Fibroblast of skin of left quadriceps (primary cell): ENCODE measurements at places on chromosomes 16 and 17.

DNA sequence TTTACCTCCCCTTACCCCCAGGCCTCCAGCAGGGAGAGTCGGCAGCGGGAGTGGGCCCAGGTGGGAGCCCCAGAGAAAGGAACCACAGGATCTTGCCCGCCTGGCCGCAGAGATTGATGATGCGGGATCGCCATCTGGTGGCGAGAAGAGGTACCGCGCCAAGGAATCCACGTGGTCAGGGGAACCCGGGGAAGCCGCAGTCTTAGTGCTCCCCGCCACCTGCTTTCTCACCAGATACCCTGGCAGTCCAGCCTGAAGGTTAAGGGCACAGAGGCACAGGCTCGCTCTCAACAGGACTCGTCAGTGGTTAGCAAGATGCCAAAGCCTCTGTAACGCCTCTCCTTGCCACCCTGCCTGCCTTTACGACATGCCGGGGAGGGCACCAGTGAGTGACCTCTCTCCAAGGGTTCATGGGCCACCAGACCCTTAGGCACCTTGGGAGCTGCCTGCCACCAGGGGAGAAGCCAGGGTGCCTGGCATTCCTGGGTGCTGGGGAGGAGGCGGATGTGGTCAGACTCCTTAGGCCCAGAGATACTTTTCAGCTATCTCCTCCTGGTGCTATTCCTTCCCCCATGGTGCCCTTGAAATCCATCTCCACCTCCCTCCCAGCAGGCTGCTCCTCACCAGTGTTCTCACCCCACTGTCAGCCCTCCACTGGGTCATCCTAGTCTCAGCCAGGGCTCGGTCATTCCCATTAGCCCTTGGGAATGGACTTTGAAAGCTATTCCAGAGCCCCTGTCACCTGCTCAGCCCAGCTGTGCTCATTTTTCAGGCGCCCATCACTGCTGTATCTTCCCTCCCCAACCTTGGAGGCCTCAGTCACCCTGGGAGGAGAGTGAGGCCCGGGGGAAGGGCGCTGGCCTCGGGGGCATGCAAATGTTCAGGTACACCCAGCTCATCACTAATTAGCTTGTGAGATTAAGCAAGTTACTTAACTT lies 5.5 kb upstream of the RHBDF2 start:
- DNase-seq, result no peak

- no peak for DNase-seq
These were observed 18.7 kb upstream of the FOXF1 start for GRCh38 chr16:86491640-86492023.

- DNase-seq, result no peak
These were observed 18.2 kb upstream of the KRT20 start for GRCh38 chr17:40903129-40903847.

DNA sequence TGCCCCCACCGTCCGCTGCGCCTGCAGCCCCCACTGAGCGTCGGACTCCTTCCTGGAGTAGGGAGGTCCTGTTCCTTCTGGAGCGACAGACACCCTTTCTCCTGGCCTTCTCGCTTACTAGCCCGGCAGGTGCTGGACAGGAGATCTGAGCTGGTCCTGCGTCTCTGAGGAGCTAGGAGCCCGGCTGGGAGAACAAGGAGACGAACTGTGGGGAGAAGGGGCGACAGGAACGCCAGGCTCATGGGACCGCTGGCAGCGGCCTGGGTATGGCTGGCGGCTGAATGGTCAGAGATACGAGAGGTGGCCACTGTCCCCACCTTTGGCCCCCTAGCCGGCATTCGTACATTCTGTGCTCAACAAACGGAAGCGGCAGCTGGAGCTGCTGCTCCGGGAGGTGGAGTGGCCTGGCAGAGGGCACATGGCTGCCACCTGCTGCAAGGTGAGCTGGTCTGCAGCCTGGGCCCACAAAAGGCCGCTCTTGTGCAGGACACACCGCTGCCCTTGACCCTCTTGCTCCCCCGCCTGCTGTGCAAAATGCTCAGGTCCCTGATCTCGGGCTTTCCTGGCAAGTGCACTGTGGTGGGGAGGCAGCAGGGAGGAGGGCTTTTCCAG lies 2066.7 kb downstream of the TP53TG3F start:
- DNase-seq, result no peak

- DNase-seq, result no peak
These were observed 8.8 kb downstream of the CDK5R1 start for GRCh38 chr17:32495359-32496231.

GRCh38 chr17:65609749-65610148 lies 48.3 kb upstream of the AXIN2 start:
- no peak for DNase-seq

DNA sequence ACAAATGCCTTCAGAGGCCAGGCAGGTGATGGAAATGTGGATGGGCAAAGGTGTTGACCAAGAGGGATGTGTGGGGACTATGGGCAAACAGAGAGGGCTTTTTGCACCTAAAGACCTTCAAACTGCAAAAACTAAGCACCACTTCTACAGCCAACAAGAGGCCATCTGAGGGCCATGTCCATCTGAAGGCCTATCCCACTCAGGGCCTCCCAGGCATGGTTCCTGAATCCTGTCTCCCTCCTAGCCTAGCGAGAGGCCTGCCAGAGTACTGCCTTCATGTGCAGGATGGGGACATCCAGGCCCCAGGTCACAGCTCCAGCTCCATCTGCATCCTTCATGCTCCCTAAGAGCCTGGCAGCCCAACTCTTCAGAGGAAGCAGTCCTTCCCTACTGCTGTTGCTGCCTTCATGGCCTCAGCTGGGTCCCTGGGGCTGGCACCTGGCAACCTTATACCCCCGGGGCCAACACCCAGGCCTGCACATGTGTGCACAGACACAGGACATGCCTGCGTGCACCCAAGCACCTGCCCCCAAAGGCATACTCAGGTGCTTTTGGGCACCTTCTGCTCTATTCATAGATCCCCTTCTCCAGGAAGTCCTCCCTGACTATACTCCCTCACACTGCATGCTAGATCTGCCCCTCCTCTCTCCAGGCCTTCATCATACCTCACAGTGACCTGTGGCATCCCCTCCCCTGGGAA lies 95.2 kb downstream of the C16orf78 start:
- DNase-seq, result no peak

- no peak for DNase-seq
These were observed 12.6 kb downstream of the CACNG1 start for GRCh38 chr17:67056746-67057490.

- DNase-seq, result no peak
These were observed 5.7 kb upstream of the CX3CL1 start for GRCh38 chr16:57366544-57367040.

- DNase-seq, result no peak
These were observed 51.2 kb upstream of the CHMP6 start for GRCh38 chr17:80940171-80941123.

DNA sequence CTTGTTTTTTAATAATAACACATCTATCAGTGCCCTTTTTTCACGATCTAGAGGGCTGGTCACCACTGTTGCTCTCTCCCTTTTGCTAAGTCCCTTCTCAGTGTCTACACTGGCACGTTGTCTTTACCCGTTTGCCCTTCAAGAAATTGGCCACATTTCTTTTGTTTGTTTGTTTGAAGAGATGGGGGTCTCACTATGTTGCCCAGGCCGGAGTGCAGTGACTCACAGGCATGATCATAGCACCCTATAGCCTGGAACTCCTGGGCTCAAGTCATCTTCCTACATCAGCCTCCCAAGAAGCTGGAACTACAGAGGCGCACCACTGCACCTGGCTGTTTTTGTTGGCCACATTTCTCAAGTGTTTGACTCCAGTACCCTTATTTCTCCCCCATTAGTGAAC lies 138.0 kb upstream of the AXIN2 start:
- DNase-seq, result no peak

DNA sequence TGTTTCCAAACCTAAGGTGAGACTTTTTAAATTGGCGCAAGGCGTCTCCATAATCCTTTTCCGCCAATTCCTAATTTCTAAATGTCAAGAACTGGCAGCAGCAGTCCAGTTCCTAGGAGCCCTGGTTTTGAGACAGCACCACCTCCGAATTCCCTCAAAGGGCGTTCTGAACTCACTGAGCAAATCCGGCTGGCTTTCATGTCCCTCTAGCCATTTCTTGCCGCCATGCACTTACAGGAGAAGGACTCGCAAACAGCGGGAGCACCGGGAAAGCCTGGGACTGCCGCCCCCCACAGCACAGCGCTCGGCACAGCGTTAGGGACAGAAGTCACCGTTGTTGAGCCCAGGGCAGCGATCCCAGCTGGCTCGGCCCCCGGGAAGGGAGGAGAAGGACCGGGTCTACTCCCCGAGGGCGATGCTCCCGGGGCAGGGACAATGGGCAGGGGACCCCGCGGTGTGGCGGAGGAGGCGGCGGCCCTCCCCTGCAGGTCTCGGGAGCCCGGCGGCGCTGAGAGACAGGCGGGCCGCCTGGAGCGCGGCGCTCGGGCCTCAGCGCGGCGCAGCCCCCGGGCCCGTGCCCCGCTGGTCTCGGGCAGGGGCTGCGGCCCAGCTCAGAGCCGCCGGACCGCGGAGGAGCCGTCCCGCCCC lies 545 bp downstream of the ARHGAP17 start:
- DNase-seq, result no peak

DNA sequence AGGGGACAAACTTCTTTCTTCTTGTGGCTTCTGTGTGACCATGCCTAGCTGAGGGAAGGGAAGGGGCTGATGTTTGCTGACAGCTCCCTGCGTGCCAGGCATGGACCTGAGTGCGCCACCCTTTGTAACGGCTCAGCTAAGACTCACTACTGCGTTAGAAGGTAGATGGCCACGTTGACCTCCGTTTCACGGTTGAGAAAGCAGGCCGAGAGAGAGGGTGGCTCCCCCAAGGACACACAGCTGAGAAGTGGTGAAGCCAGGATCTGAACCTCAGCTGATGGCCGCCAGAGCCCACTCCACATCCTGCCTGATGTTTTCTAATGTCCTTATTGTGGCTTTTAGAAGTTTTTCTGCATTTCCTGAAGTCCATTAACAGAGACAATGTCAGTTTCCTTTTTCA lies 45.1 kb downstream of the RGS9 start:
- DNase-seq, result no peak

DNA sequence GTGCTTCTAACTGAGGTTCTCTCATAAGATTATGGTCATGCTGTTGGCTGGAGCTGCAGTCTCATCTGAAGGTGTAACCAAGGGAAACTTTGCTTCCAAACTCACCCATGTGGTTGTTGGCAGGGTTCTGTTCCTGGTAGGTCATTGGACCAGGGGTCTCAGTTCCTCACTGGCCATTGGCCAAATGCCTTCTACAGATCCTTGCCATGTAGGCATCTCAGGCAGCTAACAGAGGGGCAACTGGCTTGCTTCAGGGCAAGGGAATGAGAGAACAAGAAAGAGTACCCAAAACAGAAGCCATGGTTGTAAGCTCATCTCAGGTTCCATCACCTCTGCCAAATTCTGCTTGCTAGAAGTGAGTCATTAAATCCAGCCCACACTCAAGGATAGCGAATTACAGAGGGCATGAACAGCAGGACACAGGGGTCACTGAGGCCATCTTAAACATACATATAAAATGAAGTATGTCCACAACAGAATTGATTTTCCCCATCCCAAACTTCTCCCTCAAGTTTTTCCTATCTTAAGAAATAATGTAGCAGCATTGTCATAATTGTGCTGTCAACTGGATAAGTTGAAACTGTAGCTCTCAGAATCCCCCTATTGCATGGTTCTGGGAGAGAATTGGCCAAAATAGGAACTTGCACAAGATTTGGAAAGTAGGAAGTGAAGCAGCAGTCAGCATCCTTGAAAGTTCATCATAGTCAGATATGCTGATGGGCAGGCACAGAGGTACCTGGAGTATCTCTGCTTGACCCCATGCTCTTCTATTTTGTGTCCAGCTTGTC lies 42.4 kb upstream of the CES5A start:
- DNase-seq, result no peak

- no peak for DNase-seq
These were observed 96.5 kb downstream of the ABCC1 start for GRCh38 chr16:16045879-16046278.

GRCh38 chr17:9467518-9467917 lies 108.1 kb downstream of the STX8 start:
- DNase-seq, result no peak

DNA sequence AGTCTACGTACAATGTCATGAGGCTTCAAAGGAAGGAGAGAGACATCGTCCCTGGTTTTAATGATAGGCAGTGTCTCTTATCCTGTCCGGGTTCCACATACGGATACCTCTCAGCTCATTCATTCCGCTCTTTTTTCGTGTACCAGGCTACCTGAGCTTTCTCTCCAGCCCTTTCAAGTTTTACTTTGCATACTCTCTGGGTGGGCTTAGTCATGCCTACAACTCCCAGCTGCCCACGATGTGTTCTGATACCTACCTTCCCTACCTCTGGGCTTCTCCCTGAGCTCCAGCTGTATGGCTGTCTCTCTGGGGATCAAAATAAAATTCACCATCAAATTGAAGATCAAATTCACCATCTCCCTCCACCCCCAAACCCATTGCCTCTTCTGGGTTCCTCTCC lies 354.0 kb upstream of the EEF2KMT start:
- DNase-seq, result no peak

DNA sequence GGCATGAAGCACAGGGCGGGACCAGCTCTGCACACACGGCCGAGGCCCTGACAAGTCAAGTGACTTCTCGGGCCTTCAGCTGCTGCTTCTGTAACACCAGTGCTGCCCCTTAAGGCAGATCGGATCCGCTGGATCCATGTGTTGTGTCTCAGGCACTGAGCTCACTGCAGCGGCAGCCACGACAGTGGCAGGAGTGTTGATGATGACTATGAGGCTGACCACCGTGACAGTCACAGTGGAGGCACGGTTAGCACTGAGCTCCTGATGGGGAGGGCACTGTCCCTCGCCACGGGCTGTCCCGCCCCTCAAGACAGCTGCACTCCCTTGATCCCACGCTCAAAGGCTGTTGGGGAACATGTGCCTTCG lies 29.4 kb downstream of the PEMT start:
- DNase-seq, result no peak

DNA sequence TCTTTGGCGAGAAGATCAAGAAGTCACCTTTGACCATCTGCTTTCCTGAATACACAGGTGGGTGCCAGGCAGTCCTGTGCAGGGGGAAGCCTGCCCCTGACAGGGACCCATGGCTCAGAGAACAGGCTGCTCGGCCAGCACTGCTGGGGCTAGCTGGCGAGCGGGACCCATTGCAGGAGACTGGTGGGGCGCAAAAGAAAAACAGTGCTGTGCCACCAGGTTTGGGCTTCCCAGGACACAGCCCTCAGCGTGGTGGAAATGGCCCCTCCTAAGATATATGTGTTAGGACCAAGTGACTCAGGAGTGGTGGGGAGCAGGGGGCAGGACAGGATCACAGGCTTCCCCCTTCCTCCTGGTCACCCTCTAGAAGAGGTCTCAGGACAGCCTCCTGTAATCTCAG lies 73.9 kb downstream of the AMFR start:
- DNase-seq, result no peak
